Activated T-cell treated with anti-CD3 and anti-CD28 coated beads, Interleukin-2, amount 50 U/mL, for 48 hours (primary cell): ENCODE measurements at places on chromosomes 2 and 18.

DNA sequence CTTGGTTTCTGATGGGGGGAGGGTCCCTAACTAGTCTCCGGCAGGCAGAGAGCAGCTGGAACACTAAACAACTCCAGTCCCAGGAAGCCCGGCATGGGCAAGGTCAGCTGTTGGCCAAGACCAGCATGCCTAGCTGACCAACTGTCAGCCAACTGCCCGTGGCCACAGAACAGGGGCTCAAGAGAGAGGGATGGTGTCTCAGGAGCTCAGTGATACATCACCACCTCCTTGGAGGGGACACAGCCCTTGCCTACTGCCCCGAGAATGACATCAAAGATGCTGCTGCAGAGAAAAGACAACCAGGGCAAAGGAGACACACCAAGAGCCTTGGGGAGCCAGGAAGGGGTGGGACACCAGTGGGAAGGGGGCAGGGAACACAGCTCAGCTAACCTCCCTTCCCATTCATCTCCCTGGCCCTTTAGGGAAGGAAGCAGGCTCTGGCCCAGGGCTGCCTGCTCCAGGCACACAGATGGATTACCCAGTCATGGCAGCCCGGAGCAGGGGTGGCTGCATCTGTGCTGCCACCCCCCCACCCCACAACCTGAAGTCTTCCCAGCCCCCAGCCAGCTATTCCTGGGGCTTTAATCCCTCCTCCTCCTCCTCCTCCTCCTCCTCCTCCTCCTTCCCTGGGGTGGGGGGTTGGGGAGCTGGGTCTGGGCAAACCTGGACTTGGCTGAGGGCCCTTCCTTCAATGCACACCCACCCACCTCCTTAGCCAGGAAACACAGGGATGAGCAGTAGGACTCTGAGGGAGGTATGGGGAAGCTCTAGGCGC lies 1.9 kb downstream of the BIN1 start:
- no peak for DNase-seq

DNA sequence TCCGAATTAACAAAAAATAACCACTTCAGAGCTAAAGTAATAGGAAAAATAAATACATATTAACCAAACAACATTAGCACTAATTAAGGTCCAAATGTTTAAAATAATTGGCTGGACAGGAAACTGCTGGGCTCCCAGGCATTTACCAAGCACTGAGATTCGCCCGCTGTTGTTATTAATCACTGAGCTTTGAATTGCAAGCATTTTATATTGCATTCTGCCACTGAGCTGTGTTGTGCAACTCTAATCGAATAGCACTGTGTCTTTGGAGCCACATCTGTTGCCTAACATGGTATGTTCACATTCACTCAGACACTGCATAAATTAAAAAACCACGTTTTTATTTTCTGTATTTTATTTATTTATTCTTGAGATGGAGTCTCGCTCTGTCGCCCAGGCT lies 88.9 kb downstream of the SOWAHC start:
- DNase-seq = no peak

- no peak for DNase-seq
Observed at GRCh38 chr2:132845339-132845738, 175.3 kb upstream of the LYPD1 start.

- no peak for DNase-seq
Observed at GRCh38 chr18:80037869-80038630, 3.8 kb downstream of the RBFA start.

DNA sequence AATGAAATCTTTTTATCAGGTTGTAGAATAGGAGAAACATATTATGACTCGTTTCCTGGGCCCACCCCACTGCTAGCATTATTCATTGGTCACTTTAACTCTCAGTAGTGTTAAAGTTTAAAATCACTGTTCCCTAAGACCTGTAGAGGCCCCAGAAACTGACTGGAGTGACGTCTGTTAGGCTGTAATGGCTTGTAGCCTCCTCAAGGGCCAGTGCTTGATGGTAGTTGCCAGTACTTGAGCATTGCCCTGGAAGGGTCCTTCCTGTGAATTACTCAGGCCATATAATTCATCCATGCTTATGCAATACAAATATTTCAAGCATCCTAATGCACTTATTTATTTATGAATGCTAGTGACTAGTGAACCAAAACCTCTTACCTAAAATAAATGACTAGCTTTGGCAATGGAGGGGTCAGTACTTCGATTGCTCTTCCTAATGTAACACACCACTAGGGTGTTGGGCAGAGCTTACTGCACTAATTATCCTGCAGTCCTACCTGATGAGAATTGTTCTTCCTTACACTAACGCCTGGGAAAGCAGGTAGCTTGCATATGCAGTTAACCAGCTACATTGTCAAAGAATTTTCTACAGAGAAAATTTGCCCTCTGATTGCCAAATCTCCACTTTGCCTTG lies 31.2 kb downstream of the ARHGAP25 start:
- DNase-seq = peak; percentile 18

DNA sequence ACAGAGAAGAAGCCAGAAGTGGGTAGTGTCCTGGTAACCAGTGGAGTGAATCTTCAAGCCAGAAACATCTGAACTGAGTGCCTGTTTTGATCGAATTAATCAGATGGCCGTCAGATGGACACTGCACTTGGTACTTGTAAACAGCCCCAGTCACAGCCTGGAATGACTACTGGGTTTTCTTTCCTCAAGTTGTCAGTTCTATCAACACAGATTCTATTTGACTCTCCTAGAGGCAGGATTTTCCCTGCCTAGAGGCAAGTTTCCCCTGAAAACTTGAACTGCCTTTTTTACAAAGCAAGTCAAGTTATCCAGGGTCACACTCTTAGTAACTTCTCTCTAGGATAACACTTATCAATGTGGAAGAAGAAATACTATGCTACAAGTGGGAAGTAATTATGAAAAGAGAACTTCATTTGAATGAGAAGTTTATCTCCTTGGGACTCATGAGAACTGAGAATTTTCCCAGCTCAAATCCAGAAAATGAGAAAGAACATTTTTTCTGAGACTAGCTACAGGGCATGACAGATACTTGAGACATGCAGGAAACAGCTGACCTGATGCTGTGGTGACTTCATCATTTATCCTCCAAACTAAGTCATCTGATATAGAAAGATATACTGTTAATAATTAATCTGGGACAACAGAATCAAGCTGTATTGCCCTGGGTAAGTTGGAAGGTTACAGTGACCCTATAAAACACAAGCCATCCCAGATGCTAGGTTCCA lies 36.0 kb downstream of the SULT1C2 start:
- no peak for DNase-seq

- no peak for DNase-seq
Observed at GRCh38 chr2:43493954-43494353, 101.9 kb downstream of the THADA start.

- DNase-seq = no peak
Observed at GRCh38 chr2:25340181-25340921, 1.4 kb downstream of the DNMT3A start.

DNA sequence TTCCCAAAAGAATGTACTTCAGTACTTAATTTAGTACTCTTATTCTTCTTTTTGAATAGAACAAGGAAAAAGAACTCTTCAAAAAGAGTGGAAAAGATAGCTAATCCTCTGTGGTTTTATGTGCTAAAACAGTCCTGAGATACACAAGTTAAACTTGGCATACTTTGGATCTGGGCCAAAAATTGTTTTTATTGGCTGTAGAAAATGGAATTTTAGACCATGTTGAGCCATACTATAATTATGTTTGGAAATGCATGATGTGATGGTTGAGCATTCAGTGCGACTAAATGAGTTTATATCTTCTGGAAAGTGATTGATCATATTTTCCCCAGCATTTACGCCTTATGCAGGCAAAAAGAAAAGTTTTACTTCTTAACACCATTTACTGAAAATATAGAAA lies 18.0 kb upstream of the PDE1A start:
- no peak for DNase-seq

DNA sequence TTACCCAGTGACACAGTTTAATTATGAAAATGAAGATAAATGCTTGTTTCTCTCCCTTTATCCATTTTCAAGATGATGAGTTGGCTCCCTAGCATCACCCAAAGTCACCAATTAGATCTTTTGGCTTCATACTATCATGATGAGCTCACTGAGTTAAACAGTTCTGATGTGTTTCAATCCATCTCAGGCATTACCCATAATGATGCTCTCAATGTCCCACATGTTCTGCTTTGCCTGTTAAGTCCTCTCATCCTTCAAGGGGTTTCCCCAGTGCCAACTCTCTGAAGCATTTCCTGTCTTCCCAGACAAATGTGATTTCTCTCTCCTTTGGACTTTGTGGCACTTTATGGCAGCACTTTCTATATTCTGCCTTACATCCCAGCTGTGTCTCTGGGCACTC lies 92.6 kb downstream of the EPB41L3 start:
- no peak for DNase-seq

DNA sequence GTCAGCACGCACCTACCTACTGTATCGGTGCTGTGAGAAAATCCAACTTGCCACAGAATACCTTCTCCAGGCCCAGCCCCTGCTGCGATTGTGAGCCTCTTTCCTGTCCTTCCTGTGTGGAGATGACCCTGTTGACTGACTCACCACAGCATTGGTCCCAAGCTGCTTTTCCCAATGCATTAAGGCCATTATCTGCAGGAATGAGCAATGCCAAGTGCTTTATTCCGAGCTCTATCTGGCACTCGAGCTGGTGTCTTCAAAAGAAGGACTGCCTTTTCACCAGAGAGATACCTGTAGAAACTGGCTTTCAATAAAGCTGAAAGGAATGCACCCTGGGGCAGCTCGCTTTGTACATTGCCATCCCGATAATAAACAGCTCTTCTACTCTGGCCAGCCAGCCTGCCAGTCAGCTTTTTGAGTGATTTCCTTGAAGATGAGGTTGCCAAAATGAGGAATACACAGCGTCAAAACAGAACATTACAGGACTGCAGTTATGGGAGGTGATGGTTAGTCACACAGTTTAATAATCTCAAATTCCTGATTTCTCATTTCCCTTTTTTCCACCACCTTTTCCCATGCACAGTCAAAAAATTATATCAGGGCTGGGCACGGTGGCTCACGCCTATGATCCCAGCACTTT lies 8.3 kb upstream of the RNF103 start:
- DNase-seq = no peak

DNA sequence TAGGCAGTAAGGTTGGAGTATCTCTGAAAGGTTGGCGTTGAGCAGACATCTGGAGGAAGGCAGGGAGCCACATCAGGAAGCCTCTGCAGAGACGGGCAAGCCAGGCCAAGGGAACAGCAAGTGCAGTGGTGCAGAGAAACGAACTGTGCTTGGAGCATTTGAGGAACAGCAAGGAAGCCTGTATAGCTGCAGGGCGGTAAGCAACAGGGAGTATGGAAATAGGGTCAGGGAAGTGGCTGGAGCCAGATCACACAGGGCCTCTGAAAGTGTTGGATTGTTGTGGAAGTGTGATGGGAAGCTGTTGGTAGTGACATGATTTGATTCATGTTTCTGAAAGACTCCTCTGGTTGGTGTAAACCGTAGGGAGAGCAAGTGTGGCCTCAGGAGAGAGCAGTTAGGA lies 13.4 kb upstream of the TMEM237 start:
- no peak for DNase-seq

GRCh38 chr18:8948471-8949149 lies 153.9 kb upstream of the NDUFV2 start:
- no peak for DNase-seq
